Activated T-helper 17 cell treated with anti-CD3 and anti-CD28 coated beads, Interleukin-2, amount 50 U/mL, for 72 hours (primary cell): ENCODE measurements at places on chromosomes 12 and 14. TPM values are rescaled to one million over a fixed set of nuclear protein-coding genes. Genes with fewer than 3 reads are reported as not detected.

DNA sequence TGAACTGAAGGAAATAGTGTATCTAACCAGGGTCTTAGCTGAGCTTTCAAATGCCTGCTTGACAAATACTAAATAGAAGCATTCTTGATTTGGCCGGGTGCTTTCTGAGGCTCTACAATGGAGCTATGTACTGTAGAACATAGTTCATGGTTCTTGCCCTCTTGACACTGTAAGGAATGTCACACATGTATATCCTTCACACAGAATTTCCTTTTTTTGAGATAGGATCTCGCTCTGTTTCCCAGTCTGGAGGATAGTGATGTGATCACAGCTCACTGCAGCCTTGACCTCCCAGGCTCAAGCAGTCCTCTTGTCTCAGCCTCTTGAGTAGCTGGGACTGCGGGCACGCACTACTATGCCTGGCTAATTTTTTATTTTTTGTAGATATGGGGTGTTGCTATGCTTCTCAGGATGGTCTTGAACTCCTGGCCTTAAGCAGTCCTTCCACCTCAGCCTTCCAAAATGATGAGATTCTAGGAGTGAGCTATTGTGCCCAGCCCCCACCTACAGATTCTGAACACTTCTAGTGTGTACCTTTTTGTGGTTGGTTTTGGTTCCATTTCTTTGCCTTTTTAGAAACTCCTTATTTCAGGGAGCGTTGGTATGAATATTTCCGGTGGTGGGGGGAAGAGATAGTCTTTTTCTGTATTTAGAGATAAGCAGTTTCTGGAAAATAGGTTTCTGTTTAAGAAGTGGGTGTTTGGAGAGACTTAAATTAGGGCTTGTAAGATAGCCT is 4.2 kb downstream of the MLXIP start:
- peak; percentile 24 for ATAC-seq

The KLHL33 gene
- 0.11 TPM for total RNA-seq

The LRP1 gene
- total RNA-seq: 20.2 TPM

- peak; percentile 37 for ATAC-seq
Measured at GRCh38 chr12:50765095-50765911, 1.4 kb downstream of the ATF1 start.
